Umbilical cord (tissue), 2 donors: ENCODE measurements at places on chromosomes 7 and 10.

DNA sequence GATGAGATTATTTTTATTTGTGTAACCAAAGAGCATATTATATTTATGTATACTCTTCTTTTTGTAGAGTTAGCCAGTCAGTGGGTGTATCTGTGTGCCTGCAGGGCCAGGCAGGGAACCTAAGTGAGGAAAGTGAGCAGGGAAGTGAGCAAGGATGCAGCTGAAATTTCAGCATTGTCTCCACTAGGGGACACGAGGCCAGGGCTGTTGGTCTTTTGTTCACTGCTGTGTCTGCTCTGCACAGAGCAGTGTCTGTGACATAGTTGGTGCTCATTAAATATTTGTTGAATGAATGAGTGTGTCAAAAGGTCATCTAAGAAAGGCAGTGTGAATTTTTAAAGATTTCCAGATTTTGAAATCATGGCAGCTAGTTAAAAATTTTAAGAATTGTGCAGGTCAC is 51.8 kb downstream of the SUGCT start:
- DNase-seq = no peak

- peak; percentile 31 for DNase-seq
These were observed 23.9 kb downstream of the UPF2 start for GRCh38 chr10:12018438-12019282.

DNA sequence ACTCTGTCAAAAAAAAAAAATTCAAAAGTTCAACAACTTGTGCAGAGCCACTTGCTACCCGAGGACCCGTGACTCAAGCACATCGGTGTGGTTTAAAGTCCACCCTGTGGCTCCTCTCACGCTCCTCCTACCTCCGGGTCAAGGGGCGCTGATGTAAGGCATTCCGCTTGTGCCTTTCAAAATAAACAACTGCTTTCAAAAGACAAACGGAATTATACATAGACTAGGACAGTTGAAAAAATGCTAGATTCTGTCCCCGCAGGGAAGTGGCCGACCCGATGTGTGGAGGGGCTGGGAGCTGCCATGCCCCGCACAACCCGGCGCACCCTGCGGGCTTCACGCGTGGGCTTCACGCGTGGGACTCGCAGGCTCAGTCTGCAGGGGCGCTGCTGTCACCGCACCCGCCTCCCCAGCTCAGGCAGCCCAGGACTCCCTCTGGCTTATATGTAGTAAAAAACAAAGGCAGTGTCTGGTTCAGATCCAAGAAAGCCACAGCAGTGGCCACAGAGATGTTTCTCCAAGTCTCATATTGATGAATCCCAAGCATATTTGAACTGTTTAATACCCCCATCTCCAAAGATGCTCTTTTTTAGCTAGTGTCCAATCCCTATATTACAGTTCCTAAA is 239.7 kb upstream of the INHBA start:
- no peak for DNase-seq

GRCh38 chr7:69864822-69865221 is 266.5 kb downstream of the AUTS2 start:
- DNase-seq = no peak

GRCh38 chr7:131688738-131689661 is 132.6 kb upstream of the PODXL start:
- peak; percentile 71 for DNase-seq

DNA sequence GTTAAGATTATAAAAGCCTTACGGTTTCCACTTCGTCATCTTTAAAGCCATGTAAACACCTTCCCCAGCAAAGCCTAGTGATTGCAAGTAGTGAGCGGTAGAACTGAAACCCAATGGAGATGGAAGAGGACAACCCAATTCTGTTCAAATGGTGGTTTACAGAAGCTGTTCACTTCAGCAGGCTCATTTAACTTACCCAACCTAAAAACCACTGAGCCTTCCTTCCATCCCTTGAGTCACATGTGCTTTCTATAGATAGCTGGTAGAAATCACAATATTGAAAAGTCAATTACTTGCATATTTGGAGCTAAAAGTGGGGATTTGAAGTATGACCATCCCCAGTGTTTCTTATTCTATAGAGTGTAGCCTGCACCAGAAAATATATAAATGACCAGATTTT is 667.7 kb downstream of the SUGCT start:
- no peak for DNase-seq

- DNase-seq = no peak
These were observed 52.3 kb upstream of the PIP4K2A start for GRCh38 chr10:22766693-22767092.

DNA sequence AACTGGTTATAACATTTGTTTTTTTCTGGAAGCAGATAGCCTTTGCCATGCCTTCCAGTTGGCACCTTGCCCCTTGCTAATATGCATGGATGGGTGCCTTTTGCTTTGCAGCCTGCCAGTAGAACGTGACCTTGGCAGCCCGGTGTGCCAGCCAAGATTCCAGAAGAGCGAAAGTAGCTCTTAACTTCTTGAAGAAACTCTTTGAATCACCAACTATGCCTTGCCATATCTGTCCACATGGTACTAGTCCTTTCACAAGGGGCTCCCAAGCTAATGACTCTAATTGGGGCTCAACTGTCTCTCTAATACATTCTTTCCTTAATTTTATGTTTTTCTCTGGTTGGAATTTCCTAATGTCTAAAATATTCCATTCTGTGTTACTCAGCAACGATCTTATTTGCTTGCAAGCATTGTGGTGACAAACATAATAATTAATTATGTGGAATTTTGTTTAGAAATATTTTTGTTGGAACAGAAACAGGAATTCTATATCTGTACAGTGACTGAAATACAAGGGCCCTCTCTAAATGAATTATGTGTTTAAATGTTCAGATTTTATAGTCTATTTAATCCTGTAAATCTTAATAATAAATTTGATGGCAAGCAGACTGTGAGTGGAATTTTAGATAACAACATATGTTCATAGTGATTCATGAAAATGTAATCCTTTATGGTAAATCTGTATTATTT is 45.8 kb downstream of the HDAC9 start:
- DNase-seq = peak; percentile 90

GRCh38 chr7:157432541-157432956 is 95.7 kb downstream of the DNAJB6 start:
- peak; percentile 87 for DNase-seq

DNA sequence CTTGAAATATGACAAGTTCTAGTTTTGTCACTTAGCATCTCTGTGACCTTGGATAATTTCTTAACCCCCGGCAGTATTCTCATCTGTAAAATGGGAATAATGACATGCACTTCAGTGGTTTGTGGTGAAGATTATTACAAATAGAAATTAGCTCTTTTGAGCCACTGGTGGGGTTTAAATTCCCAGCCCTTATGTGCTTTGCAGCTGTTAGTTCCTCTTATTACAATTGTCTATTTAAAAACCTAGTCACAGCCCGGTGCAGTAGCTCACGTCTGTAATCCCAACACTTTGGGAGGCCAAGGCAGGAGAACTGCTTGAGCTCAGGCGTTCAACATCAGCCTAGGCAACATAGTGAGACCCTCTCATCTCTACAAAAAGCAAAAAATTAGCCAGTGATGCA is 30.1 kb downstream of the CAV1 start:
- DNase-seq = no peak

GRCh38 chr10:133445268-133445732 is 8.4 kb upstream of the SCART1 start:
- DNase-seq = no peak
